ENCODE measurements at places on chromosomes 12 and 14. TPM values are rescaled to one million over a fixed set of nuclear protein-coding genes. Genes with fewer than 3 reads are reported as not detected.

Gene TMEM117
- 3.2 TPM for polyA plus RNA-seq

Gene CRIP2
- polyA plus RNA-seq, result 16.8 TPM

Gene CCDC196
- not detected for polyA plus RNA-seq

Gene BCL2L14
- not detected for polyA plus RNA-seq

Gene AP1G2
- polyA plus RNA-seq, result 1,300 TPM

Gene OTOGL
- not detected for polyA plus RNA-seq

DNA sequence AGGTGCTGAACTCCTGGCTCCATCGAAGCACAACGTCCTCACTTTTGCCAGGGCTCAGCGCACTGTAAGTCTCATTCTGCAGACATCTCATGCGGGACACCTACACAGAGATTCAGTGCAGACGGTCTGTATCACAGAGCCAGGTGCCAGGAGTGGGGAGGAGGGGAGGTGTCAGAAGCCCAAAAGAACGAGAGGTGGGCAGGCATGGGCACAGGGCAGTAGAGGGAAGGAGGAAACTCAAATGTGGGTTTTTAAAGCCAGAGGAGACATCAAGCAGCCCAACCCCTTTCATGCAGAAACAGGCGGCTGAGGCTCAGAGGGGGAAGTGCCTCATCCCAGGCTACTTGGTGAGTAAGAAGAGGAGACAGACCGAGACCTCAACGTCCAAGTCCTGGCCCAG lies 2.5 kb upstream of the LPAR5 start:
- peak; percentile 71 for DNase-seq

DNA sequence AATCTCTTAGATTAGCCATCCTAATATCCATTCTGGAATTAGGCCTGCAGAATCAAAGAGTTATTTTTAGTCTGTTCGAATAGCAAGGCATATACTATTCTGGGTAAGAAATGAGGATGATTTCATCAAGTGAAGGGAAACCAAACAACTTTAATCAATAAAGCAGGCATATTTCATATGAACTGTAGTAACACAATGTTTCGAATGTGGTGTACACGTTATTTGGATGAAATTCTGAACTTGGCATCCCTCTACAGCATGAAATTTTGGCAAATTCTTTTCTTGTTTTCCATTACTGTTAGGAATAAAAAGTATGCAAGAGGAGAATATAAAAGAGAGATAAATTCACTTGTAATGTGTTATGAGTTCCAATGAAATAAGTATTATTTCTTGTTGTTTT lies 1233.3 kb upstream of the SEL1L start:
- no peak for DNase-seq

GRCh38 chr12:41605545-41606305 lies 417.6 kb downstream of the PDZRN4 start:
- DNase-seq, result no peak

DNA sequence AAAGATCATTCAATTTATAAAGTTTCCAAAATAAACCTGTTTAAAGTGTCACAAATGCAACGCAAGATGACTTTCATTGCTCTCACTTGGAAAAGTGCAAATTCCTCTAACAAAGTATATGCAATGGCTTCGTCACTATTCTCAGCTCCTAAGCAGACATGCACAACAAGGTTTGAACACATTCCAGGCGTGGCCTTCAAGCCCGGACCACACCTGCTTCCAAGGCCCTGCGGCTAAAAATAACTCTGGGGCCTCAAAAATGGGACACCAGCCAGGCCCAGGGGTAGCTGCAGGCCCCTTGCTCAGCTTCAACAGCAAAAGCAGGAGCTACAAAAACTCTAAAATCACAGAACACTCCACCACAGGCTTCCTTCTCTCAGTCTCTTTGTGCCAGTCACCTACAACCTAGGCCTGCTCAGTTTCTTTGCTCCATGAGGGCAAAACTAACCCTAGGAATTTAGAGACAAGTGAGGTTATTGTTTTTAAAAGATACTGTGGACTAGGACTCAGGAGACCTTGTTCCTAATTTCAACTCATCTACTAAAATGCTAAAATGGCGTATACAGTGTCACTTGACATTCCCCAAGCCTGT lies 29.3 kb downstream of the DUSP16 start:
- DNase-seq, result no peak

- DNase-seq, result no peak
Measured at GRCh38 chr12:113931517-113931916, 34.6 kb downstream of the RBM19 start.

GRCh38 chr12:13816394-13816793 lies 165.0 kb downstream of the GRIN2B start:
- no peak for DNase-seq

GRCh38 chr12:52346593-52346992 lies 20.7 kb downstream of the KRT85 start:
- no peak for DNase-seq

- DNase-seq, result no peak
Measured at GRCh38 chr14:81031488-81031887, 76.1 kb downstream of the TSHR start.

GRCh38 chr14:35416108-35416750 lies 11.7 kb upstream of the NFKBIA start:
- peak; percentile 39 for DNase-seq

DNA sequence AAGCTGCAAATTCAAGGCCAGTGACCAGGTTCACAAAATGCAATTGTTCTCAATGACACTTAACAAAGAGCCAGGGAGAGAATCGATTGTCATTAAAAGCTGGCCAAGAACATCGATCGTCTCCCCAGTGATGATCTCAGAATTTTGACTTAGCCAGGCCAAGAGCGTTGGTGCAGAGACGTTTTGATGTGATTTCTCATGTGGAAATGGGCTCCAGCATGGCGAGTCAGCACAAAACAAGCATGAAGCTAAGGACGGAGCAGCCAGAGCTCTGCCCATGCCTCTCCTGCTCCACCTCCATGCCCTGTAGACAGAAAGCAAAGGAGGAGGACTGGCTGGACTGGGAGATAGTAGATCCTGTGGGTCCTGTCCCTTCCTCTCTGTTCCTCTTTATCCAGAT lies 270.8 kb downstream of the FOXN3 start:
- DNase-seq, result no peak

GRCh38 chr14:91021991-91022621 lies 38.3 kb downstream of the RPS6KA5 start:
- DNase-seq, result no peak
